ENCODE measurements at places on chromosomes 4 and X.
A peak's percentile ranks its signal among the peaks of the same experiment; 100 is the strongest.

DNA sequence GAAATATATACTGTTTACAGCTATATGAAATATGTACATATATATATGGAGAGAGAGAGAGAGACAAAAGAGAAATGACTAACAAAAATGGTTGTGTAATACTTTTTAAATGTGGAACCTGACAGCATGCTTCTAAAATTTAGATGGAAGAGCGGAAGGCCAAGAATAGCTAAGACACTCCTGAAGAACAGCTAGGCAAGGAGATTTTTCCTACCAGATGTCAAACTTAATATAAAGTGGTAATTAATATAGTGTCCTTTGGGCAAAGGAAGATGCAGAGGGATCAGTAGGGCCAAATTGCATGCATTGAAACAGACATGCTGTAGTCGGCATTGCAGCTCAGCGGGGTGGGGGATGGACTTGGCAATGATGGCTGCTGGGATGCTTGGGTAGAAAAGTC, 45.2 kb downstream of the ADD1 start:
- no peak for DNase-seq

GRCh38 chrX:109036624-109037023, 300.3 kb upstream of the IRS4 start:
- DNase-seq: no peak

GRCh38 chrX:150696331-150696730, 3.1 kb downstream of the MTMR1 start:
- no peak for DNase-seq

DNA sequence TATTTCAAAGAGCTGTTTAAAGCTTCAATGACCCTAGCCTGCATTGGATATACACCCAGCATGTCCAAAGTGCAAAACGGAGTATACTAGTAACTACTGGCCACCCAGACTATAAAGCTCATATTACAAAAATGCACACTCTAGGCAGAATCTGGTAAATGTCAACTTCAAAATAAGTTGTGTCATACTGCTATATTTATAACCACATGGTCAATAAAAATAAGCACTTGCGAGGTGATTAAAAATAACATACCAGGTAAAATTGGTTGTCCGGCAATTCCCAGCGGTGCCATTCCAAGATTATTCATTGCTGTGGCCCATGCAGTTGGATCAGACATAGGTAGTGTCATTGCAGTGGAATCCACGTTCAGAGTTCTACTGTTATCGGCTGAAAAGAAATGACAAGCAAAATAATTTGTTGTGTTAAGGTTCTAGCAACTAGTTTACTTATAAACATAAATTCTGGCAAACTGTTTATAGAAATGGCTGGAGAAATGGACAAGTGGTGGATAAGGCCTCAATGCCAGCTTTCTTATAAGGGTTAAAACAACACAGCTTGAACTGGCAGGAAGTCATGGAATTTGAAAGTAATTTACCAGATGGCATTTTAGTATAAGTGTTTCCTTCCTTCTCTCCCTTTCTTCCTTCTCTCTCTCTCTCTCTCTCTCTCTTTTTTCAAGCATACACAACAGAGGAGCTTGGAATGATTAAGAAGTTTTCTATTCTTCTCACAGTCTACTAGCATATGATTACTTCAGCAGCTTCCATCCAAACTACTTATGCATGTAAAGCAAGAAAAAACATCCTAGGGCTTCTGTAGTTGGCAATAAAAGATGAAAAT, 199.9 kb downstream of the ENOX2 start:
- DNase-seq: no peak

- no peak for DNase-seq
Measured at GRCh38 chr4:16652732-16653305, 245.6 kb downstream of the LDB2 start.

- DNase-seq: no peak
Measured at GRCh38 chr4:72463724-72464123, 105.3 kb downstream of the ADAMTS3 start.

- DNase-seq: no peak
Measured at GRCh38 chr4:73006286-73006990, 63.1 kb downstream of the COX18 start.

DNA sequence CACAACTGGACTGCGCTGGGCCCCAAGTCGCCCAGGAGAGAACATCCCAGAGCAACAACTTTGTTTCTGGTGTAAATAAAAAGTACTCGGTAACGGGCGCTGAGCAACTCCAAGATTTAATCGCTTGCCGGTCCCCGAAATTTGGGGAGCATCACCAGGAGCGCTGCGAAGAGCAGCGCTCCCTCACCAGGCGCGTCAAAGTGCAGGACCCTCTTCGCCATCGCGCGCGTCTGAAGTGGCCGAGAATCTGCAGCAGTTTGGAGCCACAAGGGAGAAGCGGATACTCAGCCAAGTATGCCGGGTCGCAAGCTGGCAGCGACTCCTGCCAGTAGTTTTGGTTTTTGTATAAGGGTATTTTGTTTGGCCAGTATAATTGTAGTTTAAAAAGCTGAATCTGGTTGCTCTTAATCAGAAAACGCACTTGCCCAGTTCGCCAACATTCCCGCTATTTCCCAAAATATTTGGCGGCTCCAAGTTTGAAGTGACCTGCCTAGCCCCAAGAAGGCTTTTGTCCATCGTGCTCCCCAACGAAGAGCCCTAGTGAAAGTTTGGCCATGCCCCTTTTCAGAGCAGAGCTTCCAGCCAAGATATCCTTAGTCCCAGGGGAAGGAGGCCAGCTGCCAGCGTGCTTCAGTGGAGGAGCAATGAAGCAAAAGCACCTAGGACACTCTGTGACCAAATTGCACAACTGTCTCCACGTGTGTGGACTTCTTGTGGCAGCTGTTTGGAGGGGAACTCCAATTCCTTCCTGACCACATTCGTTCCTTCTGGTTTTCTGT, 557 bp upstream of the KDR start:
- DNase-seq: no peak

- no peak for DNase-seq
Measured at GRCh38 chr4:2954358-2955185, 8.6 kb downstream of the NOP14 start.

GRCh38 chr4:182917182-182918043, at the start of gene DCTD:
Gene DCTD (minus strand): TSS chr4:182917386. CDS start chr4:182915568, 1,818 bp downstream.
- peak; percentile 28 for DNase-seq

- DNase-seq: no peak
Measured at GRCh38 chr4:41144812-41145211, 69.5 kb downstream of the APBB2 start.

DNA sequence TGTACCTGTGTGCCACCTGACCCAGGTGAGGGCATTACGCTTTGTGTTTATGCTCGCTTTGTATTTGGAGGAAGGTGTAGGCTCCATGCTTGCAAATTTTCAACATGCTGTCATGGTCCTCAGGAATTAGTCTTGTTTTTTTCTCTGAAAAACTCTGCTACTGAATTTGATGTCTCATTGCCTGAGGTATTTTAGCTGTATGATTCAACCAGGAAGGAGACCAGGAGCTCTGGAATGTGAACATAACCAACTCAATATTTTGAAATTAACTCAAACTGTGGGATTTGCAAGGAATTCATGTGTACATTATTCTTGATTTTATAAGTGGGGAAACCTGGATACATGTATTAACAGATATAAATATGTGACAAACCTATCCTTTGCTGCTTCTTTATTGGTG, 134.1 kb downstream of the SLC4A4 start:
- no peak for DNase-seq

GRCh38 chr4:89242864-89243732, 64.5 kb downstream of the GPRIN3 start:
- no peak for DNase-seq

DNA sequence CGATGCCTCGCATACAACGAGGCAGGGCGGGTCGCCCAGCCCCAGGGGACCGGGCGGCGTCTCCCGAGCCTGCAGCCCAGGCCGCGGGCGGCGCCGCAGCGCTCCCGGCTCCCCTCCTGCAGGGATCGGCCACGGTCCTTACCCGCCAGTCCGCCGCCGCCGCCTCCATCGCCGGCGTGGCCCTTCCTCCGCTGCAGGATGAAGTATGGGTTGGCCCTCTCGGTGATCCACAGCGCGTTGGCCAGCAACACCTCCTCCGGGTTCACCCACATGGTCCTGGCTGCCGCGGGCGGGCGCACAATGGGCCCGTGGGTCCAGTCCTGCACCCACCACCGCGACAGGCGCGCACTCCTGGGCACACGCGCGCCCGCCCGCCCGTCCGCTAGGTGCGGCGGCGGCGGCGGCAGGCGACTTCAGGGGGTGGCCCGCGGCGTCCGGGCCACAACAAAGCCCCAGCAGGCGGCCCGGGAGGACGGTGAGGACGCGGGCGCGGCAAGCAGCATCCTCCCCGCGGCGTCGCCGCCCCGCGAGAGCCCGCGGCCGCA, 339 bp downstream of the TBC1D9 start:
- DNase-seq: peak; percentile 26

DNA sequence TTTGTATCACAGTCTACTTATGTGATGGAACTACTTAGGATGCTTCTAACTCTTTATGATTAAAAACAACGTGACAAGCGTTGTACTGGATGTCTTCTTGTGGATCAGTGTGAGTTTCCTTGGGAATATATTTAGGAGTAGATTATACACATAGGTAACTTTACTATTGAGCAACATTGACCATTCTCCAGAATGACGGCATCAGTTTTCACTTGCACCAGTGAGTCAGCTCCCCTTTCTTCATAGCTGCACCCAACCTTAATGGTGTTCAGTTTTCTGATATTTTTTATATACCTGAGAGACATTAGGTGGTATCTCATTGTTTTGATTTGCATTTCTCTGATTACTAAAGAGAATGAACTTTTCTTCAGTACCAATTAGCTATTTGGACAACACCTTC, 343.9 kb downstream of the ADGRL3 start:
- no peak for DNase-seq

DNA sequence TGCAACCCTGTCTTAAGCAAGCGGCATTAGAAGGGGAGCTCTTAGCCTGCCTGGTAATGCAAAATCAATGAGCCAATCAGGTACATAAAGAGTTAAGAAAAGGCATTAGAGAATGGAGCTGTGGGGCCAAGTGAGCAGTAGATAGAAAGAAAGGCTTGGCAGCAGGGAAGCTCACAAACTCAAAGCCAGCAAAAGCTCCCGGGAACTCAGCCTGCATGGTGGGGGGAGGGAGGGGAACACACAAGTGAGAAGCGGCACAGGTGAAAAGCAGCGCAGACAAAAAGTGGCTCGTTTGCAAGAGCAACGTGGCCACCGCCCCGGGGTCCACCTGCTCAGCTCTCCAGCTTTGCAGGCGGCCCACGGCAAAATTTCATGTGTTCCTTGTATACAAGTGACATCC, 818.5 kb downstream of the FAM133A start:
- no peak for DNase-seq

DNA sequence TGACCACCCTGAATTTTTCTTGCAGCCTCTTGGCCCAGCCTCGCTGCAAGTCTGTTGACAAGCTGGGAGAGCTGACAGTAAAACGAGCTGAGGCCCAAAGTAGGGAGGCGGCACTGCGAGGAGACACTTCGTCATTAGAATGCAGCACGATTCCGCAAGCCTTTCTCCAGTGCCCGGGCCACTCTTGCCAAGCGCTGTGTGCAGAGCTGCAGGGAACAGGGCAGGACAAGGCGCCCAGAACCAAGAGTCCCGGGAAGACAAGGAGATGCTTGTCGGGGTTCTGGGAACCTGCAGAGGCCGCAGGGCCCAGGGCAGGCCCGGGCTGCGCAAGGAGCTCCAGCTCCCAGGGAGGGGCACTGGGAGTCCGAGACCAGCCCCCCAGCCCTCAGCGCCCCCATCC, 187.1 kb downstream of the BCOR start:
- no peak for DNase-seq

DNA sequence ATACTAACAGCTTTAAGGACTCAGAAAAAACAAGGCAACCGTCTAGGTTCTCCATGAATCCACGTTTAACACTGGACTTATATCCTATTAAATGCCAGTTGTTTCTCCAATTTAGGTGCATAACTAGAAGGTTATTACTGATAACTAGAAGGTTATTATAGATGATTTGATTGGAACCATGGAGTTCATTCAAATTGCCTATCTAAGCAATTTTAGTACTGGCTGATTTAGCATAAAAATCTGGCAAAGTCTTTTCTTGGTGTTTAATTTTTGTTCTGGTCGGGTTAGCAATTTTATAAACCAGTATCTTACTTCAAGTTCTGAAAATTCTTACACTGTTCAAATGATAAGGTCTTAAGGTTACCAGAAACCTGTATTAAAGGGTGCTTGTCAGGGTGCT, 672.8 kb upstream of the GNPDA2 start:
- no peak for DNase-seq

- DNase-seq: no peak
Measured at GRCh38 chr4:30619679-30620078, 100.5 kb upstream of the PCDH7 start.

- no peak for DNase-seq
Measured at GRCh38 chr4:41598580-41598979, 60.6 kb downstream of the LIMCH1 start.

GRCh38 chrX:153565996-153566580, 32.9 kb downstream of the CCNQ start:
- DNase-seq: no peak

DNA sequence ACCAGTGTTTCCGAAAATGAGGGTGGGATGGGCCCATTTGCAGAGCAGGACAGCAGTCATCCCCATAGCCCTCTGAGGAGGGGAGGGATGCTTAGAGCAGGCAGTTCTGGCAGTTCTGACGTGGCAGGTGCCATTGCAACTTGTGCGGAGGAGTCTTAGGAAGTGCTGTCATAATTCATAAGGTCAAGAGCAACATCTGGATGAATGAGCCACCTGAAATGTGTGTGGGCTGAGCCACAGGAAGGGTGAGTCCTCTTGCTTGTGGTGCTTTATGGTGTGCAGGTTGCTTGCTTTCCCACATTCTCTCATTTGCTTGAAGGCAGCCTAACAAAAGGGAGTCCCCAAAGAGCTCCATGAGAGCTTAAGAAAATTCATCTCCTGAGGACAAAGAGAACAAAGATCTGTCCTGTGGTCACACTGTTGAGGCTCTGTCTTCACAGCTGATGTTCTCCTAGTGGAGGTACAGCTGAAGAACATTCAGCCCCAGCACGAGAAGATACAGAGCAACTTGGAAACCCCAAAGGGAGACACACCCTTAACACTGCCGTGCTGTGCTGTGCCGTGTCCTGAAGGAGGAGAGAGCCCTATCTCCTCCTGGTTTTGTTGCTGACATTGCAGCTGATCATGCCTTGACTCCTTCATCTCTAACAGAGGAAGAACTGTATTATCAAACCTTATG, 60.3 kb downstream of the DLG3 start:
- no peak for DNase-seq

GRCh38 chr4:156497486-156497885, 474.1 kb downstream of the PDGFC start:
- DNase-seq: peak; percentile 59

DNA sequence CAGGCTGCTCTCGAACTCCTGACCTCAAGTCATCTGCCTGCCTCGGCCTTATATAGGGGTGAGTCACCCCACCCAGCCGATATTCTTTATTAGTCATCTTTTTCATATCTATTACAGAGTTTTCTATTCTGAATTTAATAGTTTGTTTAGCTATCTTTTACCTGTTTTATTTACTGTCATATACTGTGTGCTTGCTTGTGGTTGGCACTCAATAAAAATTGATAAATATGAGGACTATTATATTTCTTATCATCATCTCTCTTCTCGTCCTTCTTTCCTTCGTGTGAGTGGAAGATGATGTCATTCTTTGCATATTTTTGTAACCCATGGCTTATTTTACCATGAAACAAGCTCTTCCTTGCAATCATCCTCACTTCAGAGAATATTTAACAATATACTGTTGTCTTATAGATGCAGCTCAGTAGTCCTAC, 265.5 kb downstream of the ARHGAP24 start:
- no peak for DNase-seq

- no peak for DNase-seq
Measured at GRCh38 chr4:7034262-7035081, 8.7 kb upstream of the TADA2B start.

GRCh38 chr4:186819342-186820086, 95.9 kb upstream of the FAT1 start:
- no peak for DNase-seq
